ENCODE measurements at places on chromosomes 5 and 9. TPM values are rescaled to one million over a fixed set of nuclear protein-coding genes. Genes with fewer than 3 reads are reported as not detected.

DNA sequence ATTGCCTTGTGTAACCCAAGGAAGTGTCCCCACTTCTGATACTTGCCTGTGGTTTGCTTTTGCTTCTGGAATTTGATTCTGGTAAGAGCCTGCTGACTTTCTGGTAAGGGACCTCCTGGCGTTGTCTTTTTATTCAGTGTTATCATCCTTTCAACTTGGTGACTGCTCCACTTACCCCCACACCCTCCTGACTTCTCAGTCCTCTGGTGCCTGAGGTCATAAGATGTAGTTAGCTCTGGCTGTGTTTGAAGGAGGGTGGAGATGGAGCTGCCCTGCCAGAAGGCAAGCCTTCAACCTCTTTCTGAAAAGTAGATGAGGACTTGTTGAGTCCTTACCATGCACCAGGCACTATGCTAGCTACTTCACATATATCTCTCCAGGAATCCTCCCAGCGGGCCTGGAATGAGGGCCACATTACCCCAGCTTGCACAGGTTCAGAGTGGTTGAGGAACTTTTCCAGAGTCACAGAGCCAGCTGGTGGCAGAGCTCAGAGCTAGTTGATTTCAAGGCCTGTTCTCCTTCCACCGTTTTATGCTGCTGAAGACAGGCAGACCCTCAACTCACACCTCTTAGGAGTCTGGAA, 45.2 kb upstream of the PITX1 start:
- DNase-seq, result no peak

The PCDHB12 gene
- not detected for total RNA-seq

- DNase-seq, result no peak
Measured at GRCh38 chr5:135053278-135053677, 19.2 kb upstream of the PITX1 start.

- DNase-seq, result no peak
Measured at GRCh38 chr5:84372066-84372695, 12.5 kb downstream of the EDIL3 start.

- DNase-seq, result no peak
Measured at GRCh38 chr5:58872670-58873273, 289.9 kb downstream of the RAB3C start.

DNA sequence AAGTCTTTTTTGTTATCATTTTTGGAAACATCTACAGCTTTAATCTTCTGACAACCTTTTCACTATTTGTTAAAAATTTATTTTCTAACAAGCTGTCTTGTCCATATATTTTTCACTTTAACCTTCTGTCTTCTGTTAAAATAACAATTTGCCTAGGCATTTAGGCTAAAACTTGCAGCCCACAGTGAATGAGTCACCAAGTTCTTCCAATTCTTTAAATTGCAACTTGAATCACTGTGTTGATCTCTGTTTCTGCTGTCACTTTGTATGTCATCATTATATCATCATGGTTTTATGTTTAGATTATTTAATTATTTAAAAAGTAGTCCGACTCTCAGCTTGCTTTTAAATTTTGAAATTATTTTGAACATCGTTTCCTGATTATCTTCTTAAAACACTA, 473.8 kb upstream of the PTPRD start:
- DNase-seq, result no peak

The RAB14 gene
- total RNA-seq, result 81.7 TPM
